ENCODE measurements at places on chromosomes 13 and 19. TPM values are rescaled to one million over a fixed set of nuclear protein-coding genes. Genes with fewer than 3 reads are reported as not detected.

The TMEM255B gene
- total RNA-seq: 26.1 TPM

The STXBP2 gene
- total RNA-seq: 18.8 TPM

The AMER2 gene
- total RNA-seq: not detected

The CYP4F3 gene
- total RNA-seq: not detected

The PDE4A gene
- 1.6 TPM for total RNA-seq

The DCT gene
- not detected for total RNA-seq

The CAPN12 gene
- not detected for total RNA-seq

The LILRB3 gene
- total RNA-seq: not detected

The RAVER1 gene
- total RNA-seq: 7.4 TPM

The ACP4 gene
- not detected for total RNA-seq

The GEMIN7 gene
- 30.5 TPM for total RNA-seq

All from epithelial cell of umbilical artery (primary cell).